Placental epithelial cell (primary cell): ENCODE measurements at places on chromosomes 12 and 14. TPM values are rescaled to one million over a fixed set of nuclear protein-coding genes. Genes with fewer than 3 reads are reported as not detected.

SALL2 gene
- total RNA-seq, result 0.65 and 2.4 TPM in 2 replicates

RFX4 gene
- total RNA-seq, result not detected in 2 replicates

GUCY2C gene
- total RNA-seq, result 0.11 TPM in 1 of 2 replicates, not detected in the other

DIO3 gene
- 2.4 and 2.6 TPM in 2 replicates for total RNA-seq

CLEC2B gene
- total RNA-seq, result not detected in 2 replicates

HNF1A gene
- not detected in 2 replicates for total RNA-seq

NGB gene
- total RNA-seq, result not detected in 2 replicates

TESPA1 gene
- not detected in 2 replicates for total RNA-seq

RHEBL1 gene
- total RNA-seq, result not detected in 2 replicates

LMNTD1 gene
- not detected in 2 replicates for total RNA-seq

PLEKHH1 gene
- total RNA-seq, result 1.2 and 1.4 TPM in 2 replicates

NOXRED1 gene
- 1.2 TPM in 1 of 2 replicates, not detected in the other for total RNA-seq

APOF gene
- not detected in 2 replicates for total RNA-seq

TAS2R42 gene
- total RNA-seq, result not detected in 2 replicates

PAX9 gene
- total RNA-seq, result 0.39 and 2.0 TPM in 2 replicates

RIC8B gene
- total RNA-seq, result 9.5 and 14.5 TPM in 2 replicates

CFAP54 gene
- total RNA-seq, result under 0.01 and 0.43 TPM in 2 replicates

TMEM121 gene
- total RNA-seq, result 3.3 and 3.9 TPM in 2 replicates

CCDC38 gene
- under 0.01 and 0.11 TPM in 2 replicates for total RNA-seq

ADAM21 gene
- total RNA-seq, result under 0.01 and 0.43 TPM in 2 replicates

IAPP gene
- not detected in 2 replicates for total RNA-seq

KRT2 gene
- not detected in 2 replicates for total RNA-seq

NTF3 gene
- not detected in 2 replicates for total RNA-seq

ANO4 gene
- total RNA-seq, result 5.9 and 15.1 TPM in 2 replicates

SSTR1 gene
- total RNA-seq, result under 0.01 TPM in 1 of 2 replicates, not detected in the other

PTPN6 gene
- total RNA-seq, result 21.2 and 25.1 TPM in 2 replicates

DUSP16 gene
- total RNA-seq, result 16.1 and 23.3 TPM in 2 replicates

CEP128 gene
- 3.9 and 7.5 TPM in 2 replicates for total RNA-seq

INSM2 gene
- total RNA-seq, result under 0.01 TPM in 1 of 2 replicates, not detected in the other

A2M gene
- 0.39 TPM in 1 of 2 replicates, not detected in the other for total RNA-seq

HPD gene
- 0.39 TPM in 1 of 2 replicates, not detected in the other for total RNA-seq

FAR2 gene
- 0.79 and 1.1 TPM in 2 replicates for total RNA-seq

IL26 gene
- not detected in 2 replicates for total RNA-seq

PPM1A gene
- 21.3 and 31.4 TPM in 2 replicates for total RNA-seq

MRPL52 gene
- 36.9 and 64.4 TPM in 2 replicates for total RNA-seq

UBE2N gene
- total RNA-seq, result 34.2 and 41.2 TPM in 2 replicates

SLC10A1 gene
- not detected in 2 replicates for total RNA-seq

PTPRQ gene
- under 0.01 TPM in 1 of 2 replicates, not detected in the other for total RNA-seq

MGP gene
- not detected in 2 replicates for total RNA-seq

NID2 gene
- total RNA-seq, result 292 and 830 TPM in 2 replicates

ASCL1 gene
- not detected in 2 replicates for total RNA-seq

CLEC6A gene
- not detected in 2 replicates for total RNA-seq

SETD3 gene
- 159 and 195 TPM in 2 replicates for total RNA-seq

MYF5 gene
- not detected in 2 replicates for total RNA-seq

TAS2R43 gene
- 2.0 and 2.4 TPM in 2 replicates for total RNA-seq

TMEM30B gene
- total RNA-seq, result 9.0 and 10.6 TPM in 2 replicates

PTHLH gene
- total RNA-seq, result 3.9 and 12.6 TPM in 2 replicates

POTEM gene
- not detected in 2 replicates for total RNA-seq

TEP1 gene
- 15.7 and 20.1 TPM in 2 replicates for total RNA-seq

SART3 gene
- total RNA-seq, result 38.8 and 51.4 TPM in 2 replicates

SLC17A8 gene
- total RNA-seq, result not detected in 2 replicates

HCAR1 gene
- under 0.01 and 0.11 TPM in 2 replicates for total RNA-seq

FOXN4 gene
- not detected in 2 replicates for total RNA-seq
